LoVo (cell line): ENCODE measurements at places on chromosomes 5 and 9.

- no peak for DNase-seq
Observed at GRCh38 chr5:60896991-60897390, 47.9 kb downstream of the ERCC8 start.

DNA sequence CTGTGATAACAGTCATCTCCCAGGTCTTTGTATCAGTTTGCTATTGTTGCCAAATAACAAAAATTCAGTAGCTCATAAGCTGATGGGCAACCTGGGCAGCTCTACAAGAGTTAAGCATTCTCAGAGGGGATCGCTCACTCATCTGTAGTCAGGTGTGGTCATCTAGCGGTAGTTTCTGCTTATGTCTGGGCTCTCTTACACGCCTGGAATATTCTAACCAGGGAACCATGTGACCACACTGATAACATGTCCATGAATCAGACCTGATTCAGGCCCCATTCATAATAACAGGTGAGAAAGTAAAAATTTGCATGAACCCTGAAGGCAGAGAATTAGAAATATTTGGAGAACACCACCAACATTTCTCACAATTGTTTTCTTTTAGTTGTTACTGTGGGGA is 576.1 kb downstream of the SLCO4C1 start:
- DNase-seq, result no peak

GRCh38 chr9:33703430-33704102 is 91.8 kb upstream of the PRSS3 start:
- no peak for DNase-seq

DNA sequence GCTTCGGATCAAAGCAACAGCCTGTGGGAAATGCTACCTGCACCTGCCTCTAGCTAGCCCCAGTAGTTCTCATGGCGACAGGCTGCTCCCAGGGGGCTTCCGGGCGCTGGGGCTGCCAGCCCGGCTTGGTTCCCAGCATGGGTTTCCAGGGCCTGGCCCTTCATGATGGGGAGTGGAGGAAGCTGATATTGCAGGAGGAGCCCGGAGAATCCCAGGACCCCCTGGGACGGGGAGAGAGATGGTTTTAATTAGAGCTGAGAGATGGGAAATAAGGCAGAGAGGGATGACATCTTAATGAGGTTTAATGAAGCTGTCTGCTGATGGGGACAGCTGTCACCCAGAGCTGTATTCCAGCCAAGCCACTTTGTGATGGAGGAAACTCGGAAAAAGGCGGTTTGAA is 78.6 kb downstream of the CFAP77 start:
- no peak for DNase-seq

GRCh38 chr9:121727295-121728020 is 76.0 kb downstream of the DAB2IP start:
- no peak for DNase-seq

- DNase-seq, result peak; percentile 19
Observed at GRCh38 chr5:9421884-9422283, 124.0 kb downstream of the SEMA5A start.

DNA sequence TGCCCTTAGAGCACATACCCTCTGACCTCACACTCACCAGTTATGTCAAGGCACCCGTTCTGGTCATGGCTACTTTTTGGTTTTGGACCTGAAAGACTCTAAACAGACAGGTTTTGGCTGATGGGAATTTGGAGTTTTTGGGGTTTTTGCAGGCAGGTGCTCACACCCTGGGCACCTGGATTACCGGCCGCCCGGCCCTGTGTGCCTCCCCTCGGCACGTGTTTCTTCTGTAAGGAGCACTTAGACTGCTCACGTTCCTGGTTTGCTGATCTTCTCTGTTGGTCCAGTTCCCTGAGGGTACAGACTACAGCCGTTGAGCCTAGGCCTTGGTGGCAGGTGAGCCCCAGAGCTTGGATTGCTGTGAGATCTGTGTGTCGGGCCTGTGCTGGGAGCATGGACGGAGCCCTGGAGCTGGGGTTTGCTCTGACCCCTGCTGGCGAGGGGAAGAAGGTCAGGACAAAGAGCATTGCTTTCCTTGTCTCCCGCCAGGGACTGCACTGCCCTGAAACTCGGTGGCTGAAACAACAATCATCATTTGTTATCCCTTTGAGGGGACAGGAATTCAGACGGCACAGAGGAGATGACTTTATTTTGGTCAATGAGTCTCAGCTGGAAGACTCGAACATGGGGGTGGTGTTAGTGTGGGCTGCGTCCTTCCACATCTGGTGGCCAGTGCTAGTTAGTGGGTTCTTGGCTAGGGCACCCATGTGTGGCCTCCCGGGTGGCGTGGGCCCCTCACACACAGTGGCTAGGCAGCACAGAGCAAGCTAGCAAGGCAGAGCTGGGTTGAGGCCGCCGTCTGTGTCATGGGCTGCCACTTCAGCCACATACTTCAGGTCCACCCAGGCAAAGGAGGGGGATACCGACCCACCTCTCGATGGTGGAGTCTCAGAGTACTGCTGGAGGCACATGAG is 76.4 kb downstream of the EHMT1 start:
- no peak for DNase-seq

DNA sequence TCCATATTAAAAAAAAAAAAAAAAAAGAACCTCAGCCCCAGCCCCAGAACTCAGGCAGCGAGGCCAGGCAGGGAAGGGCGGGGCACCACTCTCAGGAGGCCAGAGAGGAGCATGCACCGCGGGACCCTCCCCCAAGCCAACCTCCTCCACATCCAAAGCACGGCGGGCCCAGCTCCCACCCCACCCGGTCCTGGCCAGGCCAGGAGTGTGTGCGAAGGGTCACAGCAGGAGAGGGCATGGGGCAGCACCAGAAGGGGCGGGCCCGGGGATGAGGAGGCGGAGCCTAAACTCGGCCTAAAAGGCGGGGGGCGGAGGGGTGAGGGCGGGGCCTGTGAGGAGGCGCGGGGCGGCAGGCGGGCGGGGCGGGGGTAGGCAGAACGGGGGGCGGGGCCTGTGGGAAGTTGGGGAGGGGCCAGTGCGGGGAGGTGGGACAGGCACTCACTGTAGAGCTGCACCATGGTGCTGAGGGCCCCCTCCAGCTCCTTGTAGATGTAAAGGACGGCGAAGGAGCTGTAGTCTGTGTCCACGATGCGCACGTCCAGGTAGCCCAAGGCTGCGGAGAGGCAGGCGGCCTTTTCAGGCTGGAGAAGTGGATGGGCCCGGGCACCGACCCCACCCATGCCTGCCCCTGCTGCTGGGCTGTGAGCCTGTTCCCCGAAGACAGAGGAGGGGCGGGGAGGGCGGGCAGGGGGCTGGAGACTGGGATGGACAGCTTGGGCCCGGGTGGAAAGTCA is 1.2 kb downstream of the LCN15 start:
- DNase-seq, result no peak

GRCh38 chr5:74257060-74257527 is 383.4 kb downstream of the ENC1 start:
- peak; percentile 46 for DNase-seq

GRCh38 chr5:6525422-6525821 is 76.8 kb downstream of the UBE2QL1 start:
- DNase-seq, result no peak

- peak; percentile 15 for DNase-seq
Observed at GRCh38 chr5:175479125-175479881, 943 bp downstream of the SFXN1 start.

GRCh38 chr5:56279979-56280378 is 46.8 kb upstream of the ANKRD55 start:
- no peak for DNase-seq

GRCh38 chr5:116765441-116765840 is 190.8 kb upstream of the SEMA6A start:
- DNase-seq, result no peak

DNA sequence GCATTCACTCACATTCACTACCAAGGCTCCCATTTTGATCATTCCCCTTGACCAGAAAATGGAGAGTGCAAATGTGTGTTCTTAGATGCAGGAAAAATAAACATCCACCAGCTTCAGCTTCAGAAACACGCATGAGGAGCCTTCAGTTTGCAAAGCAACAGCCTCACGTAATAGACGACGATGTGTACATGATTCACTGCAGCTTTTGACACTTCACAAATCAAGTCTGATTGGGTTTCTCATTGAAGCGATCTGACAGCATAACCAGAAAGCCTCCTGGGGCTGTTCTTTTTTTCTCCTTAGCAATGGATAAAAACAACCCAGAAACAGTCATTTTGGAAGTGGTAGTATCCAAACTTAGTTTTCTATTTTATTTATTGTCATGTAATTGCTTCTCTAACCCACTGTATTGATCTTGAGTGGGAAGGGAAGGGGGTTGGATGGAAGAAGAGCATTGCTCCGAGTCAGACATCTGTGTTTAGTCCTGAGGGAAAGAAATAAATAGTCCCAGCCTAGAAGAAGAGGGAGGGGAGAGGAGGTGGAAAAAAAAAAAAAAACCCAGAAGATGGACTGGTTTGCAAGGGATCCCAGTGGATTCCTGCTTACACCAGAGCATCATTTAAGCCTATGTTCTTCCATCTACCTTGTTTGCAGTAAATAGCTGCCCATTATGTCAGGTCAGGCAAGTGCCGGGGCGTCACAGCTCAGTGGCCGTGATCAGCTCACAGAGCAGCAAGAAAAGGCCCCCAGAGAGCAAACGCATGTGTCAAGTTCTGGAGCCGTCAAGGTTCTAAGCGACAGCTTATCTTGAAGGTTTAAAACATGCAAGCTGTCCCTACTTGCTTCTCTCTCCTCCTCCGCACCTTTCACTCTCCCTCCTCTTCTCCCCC is 190.2 kb upstream of the SNX2 start:
- DNase-seq, result no peak

DNA sequence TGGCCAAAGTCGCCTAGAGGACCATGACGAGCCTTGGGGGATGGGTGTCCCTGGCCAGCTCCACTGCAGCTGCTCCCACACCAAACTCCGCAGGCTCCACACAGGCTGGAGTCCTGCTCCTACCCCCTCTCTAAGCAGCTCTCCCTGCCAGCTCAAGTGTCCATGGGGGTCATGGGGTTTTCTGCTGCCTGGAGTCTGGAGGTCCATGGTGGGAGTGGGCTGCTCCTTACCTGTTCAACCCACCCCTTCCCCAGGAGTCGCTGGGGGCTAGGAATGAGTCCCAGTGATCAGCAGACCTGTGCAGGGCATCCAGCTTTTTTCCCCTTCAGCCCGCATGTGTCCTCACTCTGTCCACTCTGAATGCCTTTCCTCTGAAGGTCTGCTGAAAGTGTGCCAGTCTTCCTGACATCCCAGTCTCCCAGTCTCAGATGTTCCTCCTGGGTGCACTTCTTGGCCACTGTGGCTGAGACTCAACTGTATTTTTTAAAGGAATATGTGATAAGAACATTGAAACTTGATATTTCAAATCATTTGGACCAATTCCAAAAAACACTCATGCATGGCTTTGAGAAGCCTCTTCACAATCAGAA is 261.3 kb upstream of the ANKH start:
- DNase-seq, result no peak

DNA sequence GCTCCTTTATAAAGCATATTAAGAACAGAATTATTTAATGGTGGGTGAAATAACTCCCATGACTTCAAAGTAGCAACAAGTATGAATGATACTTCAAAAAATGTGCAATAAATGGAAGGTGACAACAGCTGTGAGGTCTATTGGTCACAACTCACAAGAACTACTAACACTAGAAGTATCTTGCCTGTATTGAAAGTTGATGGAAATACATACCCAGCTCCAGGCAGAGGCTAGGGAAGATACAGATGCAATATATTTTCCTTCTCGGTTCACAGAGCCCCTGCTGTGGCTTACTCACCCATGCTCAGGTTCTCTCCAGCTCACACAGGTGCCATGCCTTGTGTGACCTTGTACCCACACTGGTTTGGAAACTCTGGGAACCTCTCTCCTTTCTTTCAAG is 133.8 kb downstream of the LIFR start:
- no peak for DNase-seq

DNA sequence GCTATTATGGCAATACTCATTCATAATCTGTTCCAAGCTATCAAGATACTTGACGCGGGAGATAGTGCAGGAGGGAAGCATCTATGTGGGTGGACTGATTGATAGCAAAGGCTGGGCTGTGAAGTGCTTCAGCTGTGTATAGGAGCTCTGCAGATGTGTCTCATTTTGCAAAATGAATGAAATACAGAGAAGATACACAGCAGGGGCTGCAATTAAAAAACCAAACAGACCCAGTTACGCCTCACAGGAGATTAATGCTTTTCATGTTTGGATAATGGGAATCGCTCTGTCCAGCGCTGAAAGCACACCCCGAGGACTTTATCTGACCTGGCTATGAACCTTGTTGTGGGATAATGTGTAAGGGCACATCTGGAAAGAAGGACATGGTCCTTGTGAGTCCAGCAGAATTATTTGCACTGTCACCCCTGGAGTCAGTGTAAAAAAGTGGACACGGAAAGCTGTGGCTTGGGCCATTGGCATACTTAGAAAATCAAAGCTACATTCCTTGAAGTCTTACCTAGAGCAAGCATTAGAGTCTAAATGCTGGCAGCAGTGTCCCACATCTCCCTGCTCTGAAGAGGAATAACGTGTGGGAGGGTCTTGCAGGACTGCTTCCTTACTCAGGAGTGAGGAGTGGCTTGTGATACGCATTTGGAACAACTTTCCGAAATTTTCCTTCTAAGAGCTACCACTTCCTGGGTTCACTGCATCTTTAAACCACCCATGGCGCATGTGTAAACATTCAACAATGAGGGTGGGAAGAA is 2.6 kb downstream of the SH3RF2 start:
- DNase-seq, result no peak

DNA sequence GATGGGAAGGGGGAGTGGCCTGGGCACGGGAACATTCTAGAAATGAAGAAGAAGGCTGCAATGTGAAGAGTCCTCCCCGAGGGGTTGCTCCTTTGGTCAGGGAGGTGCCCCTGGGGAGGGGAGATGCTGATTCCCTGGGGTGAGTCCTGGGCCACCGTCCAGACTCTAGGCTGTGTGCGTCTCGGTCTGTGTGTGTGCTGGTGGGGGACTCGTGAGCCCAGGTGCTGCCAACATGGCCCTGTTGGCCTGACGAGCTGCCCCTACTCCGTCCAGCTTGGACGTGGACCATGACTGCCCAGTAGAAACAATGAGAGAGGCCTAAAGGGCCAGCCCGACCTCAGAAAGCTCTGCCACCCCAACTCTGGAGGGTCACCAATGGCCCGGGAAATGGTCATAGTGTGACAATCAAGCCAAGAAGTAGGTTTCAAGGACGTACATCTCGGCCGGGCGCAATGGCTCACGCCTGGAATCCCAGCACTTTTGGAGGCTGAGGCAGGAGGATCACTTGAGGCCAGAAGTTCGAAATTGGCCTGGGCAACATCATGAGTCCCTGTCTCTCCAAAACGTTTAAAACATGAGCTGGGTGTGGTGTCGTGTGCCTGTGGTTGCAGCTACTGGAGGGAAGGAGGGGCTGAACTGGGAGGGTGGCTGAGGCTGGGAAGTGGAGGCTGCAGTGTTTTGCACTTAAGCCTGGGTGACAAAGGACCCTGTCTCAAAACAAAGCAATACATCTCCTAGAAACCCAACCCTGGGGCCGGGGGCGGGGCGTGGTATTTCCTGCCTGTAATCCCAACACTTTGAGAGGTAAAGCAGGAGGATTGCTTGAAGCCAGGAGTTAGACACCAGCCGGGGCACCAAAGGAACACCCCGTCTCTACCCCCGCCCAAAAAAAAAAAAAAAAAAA is 17.0 kb downstream of the LHX3 start:
- DNase-seq, result no peak
